Fibroblast of skin of left biceps (primary cell): ENCODE measurements at places on chromosomes 13 and 19.

- no peak for DNase-seq
These were observed 105.6 kb downstream of the SPRY2 start for GRCh38 chr13:80235166-80235966.

DNA sequence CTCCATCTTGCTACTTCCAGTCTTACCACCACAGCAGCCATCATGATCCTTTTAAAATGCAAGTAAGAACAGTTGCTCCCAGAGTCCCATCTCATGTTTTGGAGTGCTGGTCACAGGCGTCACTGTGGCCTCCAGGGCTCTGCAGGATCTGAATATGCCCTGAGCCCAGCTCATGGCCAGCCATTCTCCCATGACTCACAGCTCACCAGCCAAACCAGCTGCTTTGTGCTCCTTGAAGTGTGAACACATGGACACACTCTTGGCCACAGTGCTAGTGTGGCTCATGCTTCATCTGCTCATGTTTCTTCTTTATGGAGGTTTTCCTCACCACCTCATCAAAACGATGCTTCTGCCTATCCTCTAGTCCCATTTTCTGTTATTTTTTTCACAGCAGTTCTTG lies 466.5 kb downstream of the UQCRFS1 start:
- DNase-seq: no peak

DNA sequence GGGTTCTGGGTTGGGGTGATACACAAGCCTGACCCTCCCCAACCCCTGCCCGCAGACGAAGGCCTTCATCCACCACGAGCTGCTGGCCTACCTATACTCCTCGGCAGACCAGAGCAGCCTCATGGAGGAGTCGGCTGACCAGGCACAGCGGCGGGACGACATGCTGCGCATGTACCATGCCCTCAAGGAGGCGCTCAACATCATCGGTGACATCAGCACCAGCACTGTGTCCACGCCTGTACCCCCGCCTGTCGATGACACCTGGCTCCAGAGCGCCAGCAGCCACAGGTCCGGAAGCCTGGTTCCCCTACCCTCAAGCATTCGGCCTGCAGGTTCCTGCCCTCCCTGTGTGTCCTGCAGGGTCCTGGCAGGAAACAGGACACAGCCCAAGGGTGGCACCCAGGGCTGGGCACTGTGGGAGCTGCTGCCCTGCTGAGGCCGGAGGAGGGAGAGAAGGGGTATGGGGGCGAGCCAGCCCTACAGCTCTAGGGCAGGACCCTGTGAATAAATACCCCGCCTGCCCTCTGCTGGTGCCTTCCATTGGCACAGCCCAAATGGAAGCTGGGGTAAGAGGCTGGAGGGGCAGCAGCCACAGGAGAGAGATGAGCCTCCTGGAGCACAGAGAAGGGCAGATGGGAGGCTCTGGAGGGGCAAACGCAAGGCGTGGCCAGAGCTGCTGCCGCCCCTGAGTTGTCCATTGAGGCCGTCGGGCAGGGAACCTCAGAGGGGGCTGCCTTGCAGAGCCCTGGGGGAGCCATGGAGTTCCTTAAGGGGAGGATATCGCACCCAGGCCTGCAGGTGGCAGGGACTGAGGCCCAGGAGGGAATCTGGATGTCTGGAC lies 6.8 kb downstream of the TMED1 start:
- DNase-seq: no peak

DNA sequence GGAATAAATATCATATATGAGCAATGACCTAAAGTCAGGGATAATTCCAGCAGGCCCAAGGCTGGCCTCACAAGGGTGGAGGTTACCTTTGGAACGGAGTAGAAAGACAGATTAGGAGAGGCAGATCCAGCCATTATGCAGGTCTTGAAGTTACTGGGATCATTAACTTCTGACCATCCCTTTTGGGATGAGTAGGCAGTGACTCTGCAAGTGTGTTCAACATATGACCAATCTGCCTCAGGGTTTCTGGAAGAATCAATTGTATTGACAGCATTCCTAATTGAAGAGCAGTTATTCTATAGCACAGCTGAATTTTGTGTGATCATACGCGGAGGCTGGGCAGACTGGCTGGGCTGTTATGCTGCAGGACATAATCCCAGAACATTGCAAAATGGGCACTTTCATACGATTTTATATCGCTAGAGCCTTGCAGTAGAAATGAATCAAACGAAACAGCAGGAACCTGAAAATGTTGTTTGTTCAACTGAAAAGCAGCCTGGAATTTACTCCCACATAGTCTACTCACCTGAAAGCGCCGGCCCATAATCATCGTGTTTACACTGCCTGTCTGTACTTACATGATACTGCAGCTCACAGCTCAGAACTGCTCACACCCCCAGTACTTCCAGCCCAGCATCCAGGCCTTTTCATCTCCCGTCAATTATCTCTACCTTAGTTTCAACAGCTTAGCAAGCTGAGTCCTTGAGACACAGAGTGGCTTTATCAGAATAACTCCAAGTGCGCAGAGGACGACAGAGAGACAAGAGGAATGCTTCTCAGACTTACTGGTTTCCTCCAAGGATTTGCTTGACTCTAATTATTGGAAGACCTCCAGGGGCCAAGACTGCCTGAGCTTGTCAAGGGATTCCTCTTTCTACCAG lies 556.1 kb downstream of the EFNB2 start:
- peak; percentile 33 for DNase-seq

GRCh38 chr19:11102944-11103343 lies 13.7 kb downstream of the LDLR start:
- DNase-seq: no peak

DNA sequence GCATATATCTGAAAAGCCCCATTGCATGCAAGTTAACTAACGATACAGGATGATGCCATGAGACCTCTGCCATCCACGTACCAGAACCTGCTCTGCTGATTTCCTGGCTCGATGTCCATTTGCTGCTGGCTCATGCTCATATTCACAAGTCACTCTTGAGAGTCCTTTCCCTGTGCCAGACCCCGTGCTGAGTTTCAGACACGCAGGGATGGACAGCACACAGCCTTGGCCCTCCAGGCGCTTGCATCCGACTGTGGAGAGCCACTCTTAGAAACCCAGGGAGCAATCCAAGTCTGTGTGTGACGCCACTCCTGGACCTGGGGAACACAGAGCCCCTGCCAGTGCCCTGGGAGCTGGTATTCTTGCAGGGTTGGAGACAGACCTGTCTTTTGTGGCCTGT lies 37.6 kb upstream of the TSHZ3 start:
- DNase-seq: no peak

- DNase-seq: no peak
These were observed 17.0 kb downstream of the RBM26 start for GRCh38 chr13:79389026-79389425.

DNA sequence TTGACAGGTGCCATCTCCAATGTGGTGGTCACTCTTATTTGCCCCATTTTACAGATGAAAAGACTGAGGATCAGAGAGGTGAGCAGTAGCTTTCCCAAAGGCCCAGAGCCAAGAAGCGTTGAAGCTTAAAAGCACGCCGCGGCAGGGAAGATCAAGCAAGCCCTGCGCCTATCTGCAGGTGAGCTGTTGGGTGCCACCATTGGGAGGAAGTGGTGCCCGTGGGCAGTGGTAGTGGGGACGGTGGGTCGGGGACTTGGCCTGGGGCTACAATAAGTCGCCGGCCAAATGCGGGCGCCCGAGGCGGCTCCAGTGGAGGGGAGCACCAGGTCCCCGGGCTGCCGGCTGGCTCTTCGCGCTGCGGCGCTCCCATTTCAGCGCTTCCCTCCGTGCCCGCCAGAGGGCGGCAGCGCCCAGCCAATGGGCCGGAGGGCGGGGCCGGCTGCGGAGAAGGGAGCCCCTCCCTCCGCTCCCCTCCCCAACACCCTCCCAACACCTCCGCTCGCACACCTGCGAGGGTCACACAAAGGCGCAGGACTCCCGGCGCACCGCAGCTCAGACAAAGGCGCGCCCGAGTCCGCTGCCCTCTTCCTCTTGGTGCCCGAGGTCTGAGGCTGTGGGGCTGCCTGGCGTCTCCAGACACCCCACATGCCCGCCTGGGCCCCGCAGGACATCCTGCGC lies 744 bp upstream of the POU2F2 start:
- no peak for DNase-seq

GRCh38 chr13:24076109-24076508 lies 84.4 kb upstream of the SPATA13 start:
- no peak for DNase-seq

- no peak for DNase-seq
These were observed 199.7 kb downstream of the IRS2 start for GRCh38 chr13:109586509-109587346.

DNA sequence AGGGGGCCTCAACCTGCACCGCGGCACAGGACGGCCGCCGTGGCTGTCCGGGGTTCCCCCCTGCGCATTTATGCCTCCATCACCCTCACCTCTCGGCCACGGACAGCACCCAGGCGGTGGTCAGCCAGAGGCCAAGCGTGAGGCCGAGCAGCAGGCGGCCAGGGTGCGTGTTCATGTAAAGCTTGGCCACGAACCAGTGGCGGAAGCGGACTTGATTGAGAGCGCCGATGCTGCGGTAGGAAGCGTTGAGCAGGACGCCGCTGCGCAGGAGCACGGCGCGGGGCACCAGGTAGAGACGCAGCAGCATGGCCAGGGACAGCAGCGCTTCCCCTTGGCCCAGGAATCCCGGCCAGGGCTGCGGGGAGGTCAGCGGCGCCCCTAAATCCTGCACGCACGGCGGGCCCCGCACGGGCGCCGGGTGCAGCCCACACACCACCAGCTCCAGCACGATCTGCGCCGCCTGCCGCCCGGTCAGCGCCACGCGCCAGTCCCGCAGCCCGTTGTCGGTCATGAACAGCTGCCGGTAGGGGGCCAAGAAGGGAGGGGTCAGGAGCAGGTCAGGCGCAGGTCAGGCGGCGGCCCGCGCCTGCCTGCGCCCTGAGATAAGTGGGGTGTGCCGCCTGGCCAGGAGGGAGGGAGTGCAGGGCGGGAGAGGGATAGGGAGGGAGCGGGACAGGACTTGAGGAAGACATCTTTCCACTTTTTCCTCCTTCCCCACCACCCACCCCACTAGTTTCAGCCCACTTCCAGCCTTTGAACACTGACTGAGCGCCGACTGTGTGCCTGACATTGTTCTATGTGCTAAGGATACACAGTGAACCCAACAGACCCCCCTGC lies 6.5 kb downstream of the KCNN4 start:
- DNase-seq: no peak

DNA sequence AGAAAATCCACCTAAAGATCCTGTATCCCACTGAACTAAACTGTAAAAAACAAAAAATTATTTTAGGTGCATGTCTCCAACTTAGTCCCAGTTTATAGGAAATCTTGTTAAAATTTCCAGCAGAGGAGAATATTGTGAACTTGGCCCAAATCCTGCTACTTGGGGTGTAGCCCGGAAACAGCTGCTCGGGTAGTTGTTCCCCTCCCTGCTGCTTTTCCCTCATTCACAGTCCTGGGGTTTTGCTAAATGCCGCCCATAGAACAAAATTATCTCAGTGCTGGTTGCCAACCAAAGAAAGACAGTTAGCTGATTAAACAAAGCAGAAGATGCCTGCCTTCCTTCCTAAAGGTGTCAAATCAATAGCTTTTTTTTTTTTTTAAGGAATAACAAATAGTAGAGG lies 330.5 kb upstream of the KLF12 start:
- DNase-seq: no peak

GRCh38 chr19:38134540-38135149 lies 89.4 kb downstream of the DPF1 start:
- no peak for DNase-seq

DNA sequence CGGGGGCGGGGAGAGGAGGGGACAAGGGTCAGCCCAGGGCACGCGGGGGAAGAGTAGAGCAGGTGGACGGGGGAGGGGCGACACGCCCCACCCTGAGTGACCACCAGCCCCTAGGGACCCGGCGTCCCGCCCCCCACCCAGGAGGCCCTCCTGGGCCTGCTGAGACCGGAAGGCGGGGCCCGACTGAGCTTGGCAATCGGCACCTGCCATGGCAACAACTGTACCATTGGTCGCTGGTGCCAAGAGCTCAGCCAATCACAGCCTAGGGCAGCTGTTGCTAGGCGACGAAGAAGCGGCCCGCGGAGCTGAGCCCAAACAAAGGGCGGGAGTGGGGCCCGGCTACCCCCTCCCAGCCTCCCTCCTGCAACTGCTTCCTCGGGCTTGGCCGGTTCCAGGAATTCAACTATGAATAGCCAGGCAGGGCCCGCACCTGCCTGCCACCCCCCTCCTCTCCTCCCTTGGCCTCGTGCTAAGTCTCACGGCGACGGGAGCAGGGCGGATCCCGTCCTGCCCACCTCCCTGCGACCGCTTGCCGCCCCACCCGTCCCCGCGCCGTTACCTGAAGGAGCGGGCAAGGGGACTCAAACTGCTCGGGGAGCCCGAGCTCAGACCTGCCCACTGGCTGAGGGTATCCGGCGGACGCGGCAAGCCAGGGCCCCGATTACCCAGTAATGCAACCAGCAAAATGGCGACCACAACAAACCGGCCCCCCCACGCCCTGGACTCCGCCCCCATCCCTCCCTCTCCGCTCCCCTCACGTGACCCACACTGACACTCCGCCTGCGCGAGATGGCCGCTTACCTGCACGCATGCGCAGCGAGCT lies at the start of gene DYRK1B:
DYRK1B (minus strand) TSS at position 699 of the 823 bp plus-strand sequence. CDS start 2,295 bp downstream, outside the sequence.
- DNase-seq: peak; percentile 90

DNA sequence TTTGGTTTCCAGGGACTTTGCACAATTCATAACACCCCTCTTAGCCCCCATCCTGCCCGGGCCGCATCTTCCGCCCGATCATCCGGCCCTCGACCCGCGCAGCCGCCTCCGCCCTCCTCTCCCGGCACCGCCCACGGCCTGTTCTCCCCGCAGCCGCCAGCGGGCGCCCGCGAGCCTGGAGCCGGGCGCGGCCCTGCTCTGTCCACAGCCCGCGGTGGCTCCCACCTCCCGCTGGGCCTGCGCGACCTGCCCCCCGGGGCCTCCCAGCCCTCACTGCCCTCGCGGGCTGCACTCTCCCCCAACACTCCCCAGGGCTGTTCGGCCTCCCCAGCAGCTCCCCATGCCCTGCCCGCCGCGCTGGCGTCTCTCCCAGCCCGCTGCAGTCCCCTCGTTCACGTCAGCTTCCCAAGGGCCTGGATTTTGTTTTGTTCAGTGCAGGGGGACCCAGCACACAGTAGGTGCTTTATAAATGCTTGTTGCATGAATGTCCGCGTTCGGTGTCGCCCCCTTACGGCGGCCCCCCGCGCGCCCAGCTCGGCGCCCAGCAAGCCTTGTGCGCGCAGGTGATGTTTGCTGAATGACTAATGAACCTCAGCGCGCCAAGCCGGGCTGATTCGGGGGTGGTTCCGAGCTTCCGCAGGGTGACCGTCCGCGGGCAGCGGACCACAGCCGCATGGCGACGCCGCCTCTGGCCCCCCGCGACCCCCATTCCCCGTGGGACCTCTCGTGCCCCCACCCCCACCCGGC lies 4.6 kb upstream of the APC2 start:
- no peak for DNase-seq

DNA sequence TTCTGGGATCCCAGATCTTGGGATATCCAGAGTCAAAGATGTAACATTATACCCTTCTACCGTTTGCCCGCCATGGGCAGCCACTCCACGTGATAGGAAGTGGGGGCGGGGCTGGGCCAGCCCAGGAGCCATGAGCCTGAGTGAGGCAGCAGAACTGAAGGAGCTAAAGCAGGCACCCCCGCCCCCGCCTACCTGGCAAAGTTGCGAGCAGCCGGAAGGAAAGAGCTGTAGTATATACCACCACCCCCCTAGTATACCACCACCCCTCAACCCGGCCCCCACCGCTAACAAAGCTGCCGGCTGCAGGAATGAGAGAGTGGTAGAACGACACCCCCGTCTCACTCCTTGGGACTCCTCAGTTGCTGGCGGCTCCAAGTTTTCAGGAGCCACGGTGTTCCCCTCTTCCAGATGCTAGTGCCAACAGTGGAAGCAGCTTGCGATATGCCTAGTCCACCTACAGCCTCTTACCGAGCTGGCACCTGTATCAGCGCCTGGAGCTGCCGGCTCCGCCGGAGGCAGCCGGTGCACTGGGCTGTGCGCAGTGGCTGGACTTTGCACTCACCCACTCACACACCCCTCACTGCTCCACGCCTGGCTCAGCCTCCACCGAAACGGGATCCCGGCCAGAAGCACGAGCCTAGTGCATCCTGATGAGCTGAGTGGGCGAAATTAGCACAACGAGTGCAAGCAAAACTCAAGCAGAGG lies 230.7 kb upstream of the PRR20A start:
- no peak for DNase-seq
